Right atrium auricular region (tissue), 2 donors: ENCODE measurements at places on chromosomes 2 and 18. TPM values are rescaled to one million over a fixed set of nuclear protein-coding genes. Genes with fewer than 3 reads are reported as not detected.

AQP4 gene
- 10.0 TPM for total RNA-seq

YIPF4 gene
- total RNA-seq: 16.0 TPM

LAMA3 gene
- 5.0 TPM for total RNA-seq

DUSP2 gene
- 9.0 TPM for total RNA-seq

TGFA gene
- total RNA-seq: 1.7 TPM

SERPINB2 gene
- total RNA-seq: 2.3 TPM

PAX8 gene
- 1.2 TPM for total RNA-seq

CMPK2 gene
- 4.4 TPM for total RNA-seq

GRCh38 chr2:212626371-212626918 is 87.8 kb upstream of the ERBB4 start:
- no peaks in the 10 kb centered on the region for H3K27me3 ChIP-seq
- H3K27ac ChIP-seq: no peak overlapping the region
- no peaks in the 10 kb centered on the region for H3K4me1 ChIP-seq
- H3K4me3 ChIP-seq: no peak overlapping the region
- no peak for DNase-seq
- H3K36me3 ChIP-seq: no peaks in the 10 kb centered on the region

- H3K27ac ChIP-seq: no peak overlapping the region
- H3K27me3 ChIP-seq: no peaks in the 10 kb centered on the region
- H3K36me3 ChIP-seq: no peaks in the 10 kb centered on the region
- no peak for DNase-seq
These were observed 112.2 kb downstream of the ZFP36L2 start for GRCh38 chr2:43114210-43114609.

- H3K4me3 ChIP-seq: peak within 1 kb of the TSS; percentile 77
- no peak for DNase-seq
- peak within 1 kb of the TSS; percentile 94 for H3K27ac ChIP-seq
These were observed at the start of gene GALNT1 for GRCh38 chr18:35581546-35581897. TSS of gene GALNT1 (plus strand) at chr18:35581740. CDS start at chr18:35654663, 72,923 bp downstream.

- H3K36me3 ChIP-seq: no peaks in the 10 kb centered on the region
- H3K4me1 ChIP-seq: no peaks in the 10 kb centered on the region
- H3K4me3 ChIP-seq: no peak overlapping the region
These were observed 42.7 kb downstream of the CIB4 start for GRCh38 chr2:26598336-26598995.

- no peak overlapping the region for H3K4me3 ChIP-seq
- no peaks in the 10 kb centered on the region for H3K27me3 ChIP-seq
- H3K36me3 ChIP-seq: no peaks in the 10 kb centered on the region
- no peaks in the 10 kb centered on the region for H3K4me1 ChIP-seq
- no peak for DNase-seq
- no peak overlapping the region for H3K27ac ChIP-seq
These were observed 13.4 kb upstream of the TLK1 start for GRCh38 chr2:171174075-171174474.

- H3K27ac ChIP-seq: no peak overlapping the region
- no peak overlapping the region for H3K4me3 ChIP-seq
- H3K4me1 ChIP-seq: no peaks in the 10 kb centered on the region
- DNase-seq: no peak
These were observed 237.5 kb downstream of the NDUFA10 start for GRCh38 chr2:239787538-239788050.

- H3K27me3 ChIP-seq: no peaks in the 10 kb centered on the region
- H3K4me1 ChIP-seq: no peaks in the 10 kb centered on the region
- no peak overlapping the region for H3K27ac ChIP-seq
- H3K4me3 ChIP-seq: no peak overlapping the region
These were observed 7.4 kb downstream of the COPS9 start for GRCh38 chr2:240128608-240129145.

GRCh38 chr2:222709191-222709891 is 37.9 kb downstream of the MOGAT1 start:
- peak overlapping the region; percentile 73 for H3K27ac ChIP-seq
- H3K4me1 ChIP-seq: peaks cover 27% of the 10 kb centered on the region
- no peak overlapping the region for H3K4me3 ChIP-seq
- H3K36me3 ChIP-seq: no peaks in the 10 kb centered on the region

DNA sequence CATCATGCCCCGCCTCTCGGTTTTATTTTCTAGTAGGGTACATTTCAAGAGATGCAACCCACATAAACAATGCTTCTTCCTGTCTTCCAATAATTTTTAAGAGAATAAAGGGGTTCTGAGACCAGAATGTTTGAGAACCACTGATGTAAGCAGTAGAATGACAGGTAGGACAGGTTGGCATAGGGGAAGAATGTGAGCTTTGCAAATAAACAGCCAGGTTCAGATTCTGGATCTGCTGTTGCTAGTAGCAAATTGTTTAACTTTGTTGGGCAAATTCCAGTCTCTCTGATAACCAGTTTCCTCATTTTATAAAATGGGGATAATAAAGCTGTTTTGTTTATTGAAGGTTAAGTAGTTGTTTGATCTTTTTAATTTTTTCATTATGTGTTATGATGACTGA is 32.8 kb downstream of the SOCS6 start:
- H3K4me3 ChIP-seq: no peak overlapping the region
- no peaks in the 10 kb centered on the region for H3K4me1 ChIP-seq
- DNase-seq: no peak
- H3K27ac ChIP-seq: no peak overlapping the region
- H3K36me3 ChIP-seq: peaks cover 18% of the 10 kb centered on the region

DNA sequence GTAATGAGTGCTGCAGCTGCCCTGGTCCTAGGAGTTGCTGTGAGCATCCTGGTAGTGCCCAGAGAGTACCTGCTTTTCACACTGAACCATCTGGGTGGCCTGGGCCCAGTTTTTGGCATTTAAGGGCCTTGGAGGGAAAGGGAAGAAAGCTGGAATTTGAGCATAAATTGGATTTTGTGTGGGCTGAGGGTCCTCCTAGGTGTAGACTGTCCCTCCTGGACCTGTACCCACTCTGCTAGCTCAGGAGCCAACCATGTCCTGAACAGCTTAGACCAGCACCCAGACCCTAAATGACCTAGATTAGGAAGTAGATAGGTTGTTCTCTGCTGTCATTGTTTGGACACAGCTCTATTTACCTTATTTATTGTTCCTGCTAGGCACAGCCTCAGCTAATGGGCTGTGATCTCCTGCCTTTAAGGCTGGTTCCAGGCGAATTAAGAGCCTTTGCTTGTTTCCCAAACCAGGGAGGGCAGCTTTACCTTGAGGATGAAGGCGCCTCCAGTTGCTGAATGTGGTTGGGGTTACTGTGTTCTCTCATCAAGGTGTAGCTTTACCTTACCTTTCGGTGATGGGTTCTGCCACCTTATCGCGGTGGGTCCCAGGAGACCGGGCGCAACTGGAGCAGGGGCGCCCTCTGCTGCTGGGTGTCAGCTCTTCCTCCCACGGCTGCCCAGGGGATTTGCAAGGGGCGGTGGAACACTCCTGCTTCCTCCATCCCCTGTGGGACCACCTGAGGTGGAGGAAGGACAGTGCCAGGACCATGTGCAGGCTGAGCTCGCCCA is 34.4 kb downstream of the ITGA6 start:
- H3K36me3 ChIP-seq: no peaks in the 10 kb centered on the region
- no peaks in the 10 kb centered on the region for H3K4me1 ChIP-seq
- H3K27me3 ChIP-seq: no peaks in the 10 kb centered on the region
- no peak overlapping the region for H3K27ac ChIP-seq
- no peak for DNase-seq

DNA sequence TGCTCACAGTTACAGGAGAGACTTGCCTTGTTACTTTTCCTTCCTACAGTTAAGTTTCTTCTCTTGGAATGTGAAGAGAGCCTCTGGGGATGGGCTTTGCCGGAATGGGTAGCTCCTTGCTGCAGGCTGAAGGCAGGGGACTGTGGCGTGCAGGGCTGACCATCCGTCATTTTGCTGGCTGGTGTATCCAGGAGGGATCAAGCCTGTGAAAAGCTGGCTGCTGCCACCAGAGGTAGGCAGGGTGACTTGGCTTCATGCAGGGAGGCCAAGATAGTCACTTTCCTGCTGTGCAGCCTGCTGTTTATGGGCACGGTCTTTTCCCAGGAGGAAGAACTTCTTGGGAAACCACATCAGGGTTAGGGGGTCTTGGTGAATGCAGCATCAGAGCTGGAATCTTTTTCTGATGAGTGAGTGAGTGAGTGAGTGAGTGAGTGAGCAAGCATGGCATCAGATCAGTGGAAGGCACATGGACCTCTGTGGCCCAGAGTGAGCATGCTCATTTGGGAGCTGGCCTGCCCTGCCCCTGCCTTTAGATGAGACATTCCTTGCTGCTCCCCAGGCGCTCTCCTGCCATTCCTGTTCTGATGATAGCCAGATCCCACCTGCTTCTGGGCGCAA is 33.0 kb downstream of the FHOD3 start:
- H3K27me3 ChIP-seq: no peaks in the 10 kb centered on the region
- peaks cover 46% of the 10 kb centered on the region for H3K4me1 ChIP-seq
- H3K4me3 ChIP-seq: no peak overlapping the region
- no peak overlapping the region for H3K27ac ChIP-seq
- H3K36me3 ChIP-seq: no peaks in the 10 kb centered on the region

- H3K4me1 ChIP-seq: peaks cover 72% of the 10 kb centered on the region
- no peaks in the 10 kb centered on the region for H3K36me3 ChIP-seq
- DNase-seq: no peak
- no peaks in the 10 kb centered on the region for H3K27me3 ChIP-seq
These were observed 5.4 kb downstream of the B3GNT2 start for GRCh38 chr2:62201307-62201706.

DNA sequence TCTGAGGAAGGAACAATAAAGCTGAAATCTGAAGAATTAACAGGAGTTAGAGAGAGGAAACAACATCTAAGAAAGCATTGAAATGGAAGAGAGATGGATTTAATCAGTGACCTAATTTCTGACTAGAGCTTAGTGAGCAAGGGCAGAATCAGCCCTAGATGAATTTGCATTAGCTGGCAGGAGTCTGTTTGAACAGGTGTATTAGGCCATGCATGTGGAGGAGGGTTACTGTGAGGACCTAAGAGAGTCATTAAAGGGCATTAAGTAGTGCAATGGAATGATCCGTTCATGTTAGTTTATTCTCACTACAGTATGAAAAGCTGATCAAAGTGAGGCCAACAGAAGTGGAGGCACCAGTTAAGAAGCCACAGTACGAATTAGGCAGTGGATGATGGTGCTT is 285.3 kb downstream of the GRB14 start:
- no peaks in the 10 kb centered on the region for H3K36me3 ChIP-seq
- no peak overlapping the region for H3K27ac ChIP-seq
- H3K4me1 ChIP-seq: no peaks in the 10 kb centered on the region
- no peak overlapping the region for H3K4me3 ChIP-seq
- no peak for DNase-seq

DNA sequence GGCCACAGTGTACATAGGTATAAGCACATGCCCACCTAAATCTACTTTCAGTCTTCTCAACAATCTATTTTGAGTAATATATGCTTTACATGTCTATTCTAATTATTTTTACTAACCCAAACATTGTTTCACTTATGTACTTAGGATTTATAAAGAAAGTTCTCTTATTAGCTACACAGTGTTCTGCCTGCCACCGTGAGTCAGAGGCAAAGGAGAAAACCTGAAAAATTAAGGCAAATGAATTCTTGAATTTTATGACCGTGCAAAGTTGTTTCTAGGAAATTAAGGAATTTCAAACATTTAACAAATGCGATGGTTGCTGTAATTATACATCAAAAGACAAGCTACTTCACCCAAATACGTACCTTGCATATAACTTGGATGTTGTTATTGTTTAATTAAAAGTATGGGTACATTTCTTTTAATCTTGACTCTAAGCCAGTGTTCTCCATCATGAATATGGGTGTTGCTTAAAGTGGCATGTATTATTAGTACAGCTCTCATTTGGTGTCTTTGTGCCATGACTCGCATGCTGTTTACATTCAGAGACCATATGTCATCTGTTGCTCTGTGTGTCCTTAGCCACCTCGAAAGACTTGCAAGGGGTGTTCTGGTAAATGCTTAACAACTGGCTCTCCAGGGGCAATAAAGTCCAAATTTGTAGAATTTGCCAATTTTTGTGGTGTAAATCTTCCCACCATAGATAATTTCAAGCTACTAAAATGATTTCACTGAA is 154.3 kb upstream of the FN1 start:
- no peaks in the 10 kb centered on the region for H3K27me3 ChIP-seq
- no peak for DNase-seq
- H3K36me3 ChIP-seq: no peaks in the 10 kb centered on the region
- H3K4me1 ChIP-seq: no peaks in the 10 kb centered on the region
- H3K4me3 ChIP-seq: no peak overlapping the region
- no peak overlapping the region for H3K27ac ChIP-seq

GRCh38 chr18:35371412-35372195 is 5.5 kb downstream of the ZNF396 start:
- no peak overlapping the region for H3K27ac ChIP-seq
- no peaks in the 10 kb centered on the region for H3K27me3 ChIP-seq
- no peak overlapping the region for H3K4me3 ChIP-seq
- no peaks in the 10 kb centered on the region for H3K36me3 ChIP-seq
- peaks cover 5% of the 10 kb centered on the region for H3K4me1 ChIP-seq
- DNase-seq: no peak

DNA sequence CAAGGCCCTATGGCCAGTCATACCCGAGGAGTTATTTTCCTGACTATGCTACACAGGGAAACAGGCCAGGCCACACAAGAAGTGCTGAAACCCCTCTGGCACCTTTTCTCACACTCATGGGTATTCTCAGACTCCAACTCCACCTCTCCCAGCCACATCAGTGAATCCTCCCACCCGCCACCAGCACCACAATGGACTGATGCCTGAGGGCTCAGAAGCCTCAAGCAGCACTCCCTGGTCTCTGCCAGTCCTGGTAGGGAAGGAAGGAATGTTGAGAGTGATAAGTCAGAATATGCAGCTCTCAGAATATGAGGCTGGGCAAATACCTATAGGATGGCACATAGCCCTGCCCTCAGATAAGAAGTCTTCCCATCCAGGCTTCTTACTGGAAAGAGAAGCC is 391.1 kb downstream of the ALK start:
- H3K27me3 ChIP-seq: no peaks in the 10 kb centered on the region
- H3K36me3 ChIP-seq: no peaks in the 10 kb centered on the region
- H3K4me3 ChIP-seq: no peak overlapping the region

DNA sequence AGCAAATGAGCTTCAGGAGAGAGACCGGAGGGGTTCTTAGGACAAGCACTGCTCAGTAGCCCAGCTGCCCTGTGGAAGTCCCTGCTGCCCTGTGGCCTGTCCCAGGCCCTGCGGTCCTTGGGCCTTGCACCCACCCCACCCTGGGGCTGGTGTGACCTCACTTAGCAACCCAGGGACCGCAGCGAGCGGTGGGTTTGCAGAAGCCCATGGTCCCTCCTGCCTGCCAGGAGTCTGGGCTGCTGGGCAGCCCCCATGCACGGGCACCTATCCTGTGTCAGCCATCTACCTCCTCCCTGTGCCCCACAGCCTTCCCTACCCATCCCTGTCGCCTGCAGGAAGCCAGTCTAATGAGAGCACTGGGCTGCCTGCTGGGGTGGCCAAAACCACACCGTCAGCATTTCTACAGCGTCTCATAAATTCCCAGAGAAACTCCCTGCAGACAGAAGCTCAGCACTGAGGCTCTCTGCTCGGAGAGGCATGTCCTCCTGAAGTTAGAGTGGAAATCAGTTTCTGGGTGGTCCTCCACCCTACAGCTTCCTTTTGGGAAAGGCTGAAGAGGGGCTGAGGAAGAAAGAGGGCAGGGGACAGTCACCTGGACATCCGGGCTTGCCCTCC is 231.1 kb upstream of the HS6ST1 start:
- H3K27me3 ChIP-seq: no peaks in the 10 kb centered on the region
- H3K27ac ChIP-seq: no peak overlapping the region
- no peaks in the 10 kb centered on the region for H3K36me3 ChIP-seq
- no peaks in the 10 kb centered on the region for H3K4me1 ChIP-seq
- no peak overlapping the region for H3K4me3 ChIP-seq
- no peak for DNase-seq
